Eye (tissue), 1 donor: ENCODE measurements at places on chromosomes 3 and 15.

- no peak for DNase-seq
These were observed 28.3 kb downstream of the PLXND1 start for GRCh38 chr3:129577925-129578786.

GRCh38 chr3:196778755-196779154 lies 39.1 kb downstream of the PAK2 start:
- DNase-seq, result no peak

GRCh38 chr3:4818986-4819693 lies 160.1 kb upstream of the BHLHE40 start:
- DNase-seq, result no peak

GRCh38 chr3:110419096-110419495 lies 652.5 kb upstream of the NECTIN3 start:
- DNase-seq, result peak; percentile 27

DNA sequence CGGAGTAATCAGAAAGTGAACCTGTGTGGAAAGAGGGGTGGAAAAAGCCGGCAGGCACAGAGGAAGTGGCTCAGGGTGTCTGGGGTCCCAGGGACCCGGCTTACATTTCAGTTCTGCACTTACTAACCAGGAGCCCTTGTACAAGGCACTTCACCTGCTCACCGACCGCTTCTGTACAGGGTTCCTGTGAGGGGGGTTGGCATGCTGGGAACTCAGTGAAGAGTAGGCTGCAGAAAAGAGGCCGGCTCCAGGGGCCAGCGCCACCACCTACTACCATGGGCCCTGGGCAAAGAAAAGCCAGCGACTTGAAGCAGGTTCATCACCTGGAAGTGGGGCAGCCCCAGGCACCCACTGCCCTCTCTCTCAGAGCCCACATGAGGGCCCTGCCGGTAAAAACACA lies 6.2 kb downstream of the STIMATE start:
- DNase-seq, result no peak

DNA sequence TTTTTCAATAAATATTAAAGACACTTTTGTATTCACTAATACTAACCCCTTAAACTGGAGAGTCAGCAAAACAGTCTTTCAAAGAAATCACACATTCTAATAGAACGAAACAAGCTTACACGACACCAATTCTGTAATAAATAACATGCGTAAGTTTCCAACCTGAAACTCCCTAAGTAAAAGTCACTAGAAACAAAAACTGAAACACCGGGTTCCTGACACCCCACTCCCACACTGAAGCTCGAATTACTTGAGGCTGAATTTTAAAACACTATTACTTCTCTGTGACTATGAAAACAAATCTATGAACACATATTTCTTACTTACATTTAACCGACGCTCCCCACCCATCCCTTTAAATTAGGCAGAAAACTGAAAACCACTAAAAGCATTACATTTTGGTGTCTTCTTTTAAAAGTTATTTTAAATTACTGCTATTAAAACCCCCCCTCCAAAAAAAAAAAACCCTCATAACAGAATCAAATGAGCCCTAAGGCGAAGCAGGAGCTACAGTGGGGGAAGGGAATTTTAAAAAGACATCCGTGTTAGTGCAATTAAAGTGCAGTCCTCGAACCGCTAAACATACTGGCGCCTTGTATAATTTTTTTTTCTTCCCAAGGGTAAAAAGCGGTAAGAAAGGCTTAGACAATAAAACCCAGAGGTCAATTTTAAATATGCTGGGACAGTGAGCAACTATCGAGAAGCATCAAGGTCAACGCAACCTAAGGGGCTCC lies 878 bp downstream of the SPPL2A start:
- peak; percentile 39 for DNase-seq

GRCh38 chr3:30941342-30941741 lies 46.9 kb upstream of the GADL1 start:
- no peak for DNase-seq

- DNase-seq, result no peak
These were observed 30.3 kb upstream of the CPOX start for GRCh38 chr3:98623572-98624280.

DNA sequence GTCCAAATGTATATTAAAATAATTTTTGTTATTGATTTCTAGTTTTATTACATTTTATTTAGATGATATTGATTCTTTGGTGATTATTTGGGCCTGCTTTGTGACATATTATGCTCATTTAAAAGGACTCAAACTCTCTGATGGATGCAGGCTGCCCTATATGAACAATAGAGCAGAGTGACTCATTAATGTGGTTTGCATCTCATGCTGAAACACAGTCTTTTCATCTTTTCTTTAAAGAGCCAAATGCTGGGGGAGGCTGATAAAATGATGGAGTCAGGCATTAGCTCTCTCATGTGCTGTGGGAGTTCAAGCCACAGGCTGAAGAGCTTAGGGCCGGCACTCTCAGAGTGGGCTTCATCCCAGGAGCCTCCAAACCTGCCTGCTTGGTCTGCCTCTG lies 7.2 kb downstream of the PLA1A start:
- DNase-seq, result no peak

DNA sequence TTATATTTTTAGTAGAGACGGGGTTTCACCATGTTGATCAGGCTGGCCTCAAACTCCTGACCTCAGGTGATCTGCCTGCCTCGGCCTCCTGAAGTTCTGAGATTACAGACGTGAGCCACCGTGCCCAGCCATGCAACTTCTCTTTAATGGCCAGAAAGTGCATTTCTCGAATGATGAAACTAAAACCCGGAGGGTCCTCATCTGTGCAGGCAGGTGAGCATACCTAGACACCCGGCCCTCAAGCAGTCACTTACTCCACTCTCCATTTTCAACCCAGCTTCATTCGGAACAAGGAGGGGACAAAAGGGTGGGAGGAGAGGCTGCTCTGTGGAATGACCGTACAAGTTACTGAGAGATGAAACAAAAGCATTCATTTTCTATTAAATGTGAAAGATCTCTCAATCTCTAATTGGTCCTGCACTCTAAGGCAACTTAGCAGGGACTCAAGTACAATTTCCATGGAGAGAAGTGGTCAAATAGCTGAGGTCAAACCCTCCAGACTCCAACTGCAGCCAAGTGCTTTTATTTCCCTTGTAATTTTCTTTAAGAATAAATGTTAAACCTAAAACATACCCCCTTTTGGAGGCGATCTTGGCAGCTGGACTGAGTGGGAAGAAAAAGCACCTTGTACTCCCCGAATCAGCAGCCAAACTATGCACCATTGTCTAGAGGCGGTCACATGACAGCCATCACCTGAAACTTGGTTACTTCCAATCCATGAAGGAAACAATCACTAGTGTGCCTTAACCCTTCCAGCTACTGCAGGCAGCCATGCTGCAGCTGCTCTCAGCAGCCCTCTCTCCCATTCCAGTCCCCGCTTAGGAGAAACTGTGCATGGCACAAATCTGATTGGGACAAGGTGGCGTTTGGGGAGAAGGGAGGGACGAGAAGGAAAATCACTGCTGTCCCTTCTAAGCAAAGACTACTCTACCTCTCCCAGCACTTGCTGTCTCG lies 62.2 kb downstream of the VGLL4 start:
- peak; percentile 44 for DNase-seq

GRCh38 chr15:27707257-27707656 lies 391.9 kb downstream of the OCA2 start:
- peak; percentile 21 for DNase-seq

GRCh38 chr3:141074529-141074928 lies 23.4 kb downstream of the SPSB4 start:
- peak; percentile 36 for DNase-seq

GRCh38 chr3:42667096-42667522 lies 13.6 kb downstream of the ZBTB47 start:
- no peak for DNase-seq

DNA sequence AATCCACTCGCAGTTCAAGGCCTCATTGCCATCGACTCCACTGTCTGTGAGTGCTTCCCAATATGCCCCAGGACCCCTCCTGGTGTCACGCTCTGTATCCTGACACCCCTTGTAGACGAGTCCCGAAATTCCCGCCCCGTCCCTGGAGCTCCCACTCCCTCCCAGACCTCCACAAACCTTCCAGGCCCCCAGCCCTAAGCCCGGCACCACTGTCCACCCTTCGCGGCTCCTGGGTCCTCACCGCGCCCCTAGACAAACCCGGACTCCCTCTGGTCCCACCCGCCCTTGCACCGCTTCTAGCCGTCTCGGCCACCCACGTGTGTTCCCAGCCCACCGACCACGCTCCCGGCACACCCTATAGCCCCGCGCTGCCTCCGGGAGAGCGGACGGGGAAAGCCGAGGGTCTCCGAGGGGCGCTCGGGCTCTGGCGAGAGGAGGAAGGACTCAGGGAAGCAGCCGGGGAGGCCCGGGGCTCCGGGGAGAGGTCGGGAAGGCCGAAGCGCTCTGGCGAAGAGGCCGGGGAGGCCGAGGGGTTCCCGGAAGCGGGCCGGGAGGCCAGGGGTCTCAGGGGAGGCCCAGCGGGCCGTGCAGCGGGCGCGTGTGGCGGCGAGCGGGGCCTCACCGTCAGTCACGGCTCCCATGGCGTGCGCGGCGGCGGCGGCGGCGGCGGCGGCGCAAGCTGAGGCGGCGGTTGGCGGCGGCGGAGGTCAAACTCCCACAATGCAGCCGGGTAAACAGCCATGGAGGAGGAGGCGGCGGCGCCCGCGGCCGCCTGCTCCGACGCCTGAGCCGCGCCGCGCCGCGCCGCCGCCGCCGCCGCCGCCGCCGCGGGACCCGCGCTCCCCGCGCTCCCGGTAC lies at the start of the genes ATXN7 and THOC7:
Gene ATXN7 (plus strand): TSS at position 718 of the 858 bp plus-strand sequence. CDS start 48,732 bp downstream, outside the sequence.
Gene THOC7 (minus strand): TSS at position 656 of the 858 bp plus-strand sequence. CDS start 15 bp downstream, at position 641.
- DNase-seq, result peak; percentile 90

GRCh38 chr3:23825802-23826201 lies 20.0 kb downstream of the UBE2E1 start:
- DNase-seq, result no peak

GRCh38 chr3:49462222-49462621 lies 7.8 kb upstream of the DAG1 start:
- peak; percentile 26 for DNase-seq

GRCh38 chr3:34929036-34929435 lies 710.3 kb upstream of the ARPP21 start:
- no peak for DNase-seq

- peak; percentile 61 for DNase-seq
These were observed 26.9 kb downstream of the PIERCE2 start for GRCh38 chr15:55434989-55435825.

DNA sequence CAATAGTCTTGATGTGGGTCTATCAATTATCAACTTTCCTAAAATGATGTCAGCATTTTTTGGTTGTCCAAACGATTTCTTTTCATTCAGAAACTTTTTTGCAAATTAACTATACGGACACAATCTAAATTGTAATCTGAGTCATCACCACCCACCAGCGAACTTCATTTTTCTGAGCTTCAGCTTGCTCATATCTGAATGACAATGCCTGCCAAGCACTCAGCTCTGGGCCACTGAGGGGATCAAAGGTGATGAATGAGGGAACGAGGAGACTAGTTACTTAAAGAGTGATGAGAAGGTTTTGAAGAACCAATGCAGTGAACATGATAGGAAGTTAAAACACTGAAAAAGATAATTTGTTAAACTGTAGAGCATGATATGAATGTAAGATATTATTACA lies 14.9 kb upstream of the TBC1D23 start:
- no peak for DNase-seq

DNA sequence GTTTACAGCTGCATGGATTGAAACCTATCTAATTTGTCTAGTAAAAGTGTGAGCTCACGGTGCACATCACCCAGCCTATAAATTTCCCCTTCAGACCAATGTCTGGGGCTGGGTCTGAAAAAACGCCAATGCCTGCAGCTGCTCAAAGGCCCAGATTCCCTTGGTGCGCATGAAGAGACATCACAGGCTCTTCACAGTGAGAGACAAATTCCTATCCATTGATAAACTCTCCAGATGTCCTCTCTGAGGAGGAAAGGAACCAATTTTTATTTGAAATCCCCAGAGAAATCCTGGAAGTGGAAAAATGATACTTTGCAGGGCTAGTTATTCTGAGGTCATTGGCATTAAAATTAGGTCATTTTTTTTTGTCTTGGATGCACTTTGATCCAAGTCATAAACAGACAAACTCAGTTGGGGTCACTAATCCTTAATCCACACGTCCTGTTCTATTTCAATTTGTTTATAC lies 360.5 kb downstream of the EPHA3 start:
- DNase-seq, result peak; percentile 63
